ENCODE measurements at places on chromosomes 11 and 22. TPM values are rescaled to one million over a fixed set of nuclear protein-coding genes. Genes with fewer than 3 reads are reported as not detected.

Gene SMC1B
- total RNA-seq, result not detected

Gene BEST1
- 7.3 TPM for total RNA-seq

Gene PGA5
- total RNA-seq, result not detected

Gene SCGB2A2
- not detected for total RNA-seq

Gene NUDT8
- 3.1 TPM for total RNA-seq

Gene DMC1
- 2.7 TPM for total RNA-seq

Gene PRRG4
- under 0.01 TPM for total RNA-seq

Gene GAL3ST3
- total RNA-seq, result 0.14 TPM

Gene C11orf86
- total RNA-seq, result 0.28 TPM

Gene MS4A3
- total RNA-seq, result not detected

Gene SAA2
- total RNA-seq, result 0.28 TPM

Gene TNNT3
- total RNA-seq, result not detected

Gene TREH
- total RNA-seq, result not detected

Gene GGTLC3
- not detected for total RNA-seq

Gene MYOD1
- not detected for total RNA-seq

Gene KREMEN1
- 15.4 TPM for total RNA-seq

Gene PYGM
- 3.1 TPM for total RNA-seq

Gene TIMP3
- total RNA-seq, result 82.1 TPM

Gene NOX4
- total RNA-seq, result under 0.01 TPM

Data from smooth muscle cell of bladder (primary cell).